ENCODE measurements at places on chromosomes 4 and X. TPM values are rescaled to one million over a fixed set of nuclear protein-coding genes. Genes with fewer than 3 reads are reported as not detected.

ATOH1 gene
- polyA plus RNA-seq, result 0.11 TPM

COL4A6 gene
- 0.46 TPM for polyA plus RNA-seq

UCP1 gene
- polyA plus RNA-seq, result 1.8 TPM

ASB5 gene
- polyA plus RNA-seq, result not detected

MID1 gene
- polyA plus RNA-seq, result 3.1 TPM

VCX3B gene
- not detected for polyA plus RNA-seq

SLC26A1 gene
- 0.11 TPM for polyA plus RNA-seq

MAOA gene
- 72.1 TPM for polyA plus RNA-seq

CHIC1 gene
- polyA plus RNA-seq, result 0.97 TPM

NLGN4X gene
- polyA plus RNA-seq, result 1.0 TPM

ETDA gene
- polyA plus RNA-seq, result not detected
